Activated T-cell treated with anti-CD3 and anti-CD28 coated beads, Interleukin-2, amount 50 U/mL, for 1 hour (primary cell): ENCODE measurements at places on chromosomes 5 and 9.

- DNase-seq: no peak
Observed at GRCh38 chr5:62460578-62460983, 48.0 kb downstream of the IPO11 start.

- no peak for DNase-seq
Observed at GRCh38 chr9:115133649-115134048, 15.7 kb upstream of the TNC start.

GRCh38 chr9:69273161-69273560, 51.9 kb upstream of the ENTREP1 start:
- DNase-seq: no peak

DNA sequence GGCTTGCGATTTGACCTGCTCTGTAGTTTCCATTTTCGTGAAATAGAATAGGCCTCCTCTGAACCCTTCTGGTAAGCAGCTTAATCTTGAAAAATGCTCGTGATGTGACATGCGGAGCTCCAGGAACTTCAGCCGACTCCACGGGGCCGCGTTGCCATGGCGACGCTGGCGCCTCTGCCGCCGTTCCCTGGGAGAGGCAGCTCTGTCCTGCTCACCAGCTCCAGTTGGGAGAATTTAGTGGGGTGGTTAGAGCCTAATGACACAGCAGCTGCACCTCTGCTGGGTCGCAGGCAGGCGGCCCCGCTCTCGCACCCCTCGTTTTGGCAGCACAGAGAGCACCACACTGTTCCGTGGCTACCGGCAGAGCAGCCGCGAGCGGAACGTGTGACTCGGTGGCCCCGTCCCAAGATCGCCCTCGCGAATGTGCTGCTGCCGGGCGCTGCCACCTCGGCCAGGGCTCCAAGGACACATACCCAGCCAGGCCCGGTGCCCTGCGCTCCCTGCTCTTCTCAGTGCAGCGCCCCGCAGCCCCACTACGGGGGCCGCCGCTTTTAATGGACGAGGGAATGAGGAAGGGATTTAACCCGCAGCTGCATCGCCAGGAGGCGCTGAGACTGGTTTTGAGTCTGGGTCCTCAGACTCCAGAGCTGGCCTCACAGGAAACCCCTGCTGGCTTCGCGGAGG, 131.2 kb upstream of the LMX1B start:
- DNase-seq: no peak

DNA sequence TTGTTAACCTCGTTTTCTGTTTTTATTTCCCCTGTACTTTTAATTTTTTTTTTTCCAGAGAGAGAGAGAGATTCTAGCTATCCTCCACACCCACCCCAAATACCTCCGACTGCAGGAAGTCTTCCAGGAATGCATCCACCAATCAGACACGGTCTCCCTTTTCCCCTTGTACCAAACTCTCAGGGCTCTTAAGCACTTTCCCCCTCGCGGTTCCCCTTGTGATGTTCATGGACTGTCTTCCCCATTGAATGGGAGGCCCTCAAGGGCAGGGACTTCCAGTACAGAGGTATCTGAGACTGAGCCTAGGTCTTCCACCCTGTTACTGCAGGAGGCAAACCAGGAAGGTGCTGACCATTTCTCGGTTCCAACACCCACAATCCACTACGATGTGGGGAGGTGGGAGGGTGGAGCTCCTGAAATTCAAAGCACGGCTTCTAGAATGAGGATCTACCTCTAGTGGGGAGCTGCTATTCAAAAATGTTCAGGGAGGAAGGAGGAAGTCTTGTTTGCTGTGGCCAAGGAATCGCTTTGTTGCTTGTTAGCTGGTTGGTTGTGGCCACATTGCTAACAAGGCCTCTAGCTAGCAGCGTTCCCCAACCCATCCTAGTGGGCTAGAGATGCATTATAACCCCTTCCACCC, 37.5 kb upstream of the PTGS1 start:
- no peak for DNase-seq

DNA sequence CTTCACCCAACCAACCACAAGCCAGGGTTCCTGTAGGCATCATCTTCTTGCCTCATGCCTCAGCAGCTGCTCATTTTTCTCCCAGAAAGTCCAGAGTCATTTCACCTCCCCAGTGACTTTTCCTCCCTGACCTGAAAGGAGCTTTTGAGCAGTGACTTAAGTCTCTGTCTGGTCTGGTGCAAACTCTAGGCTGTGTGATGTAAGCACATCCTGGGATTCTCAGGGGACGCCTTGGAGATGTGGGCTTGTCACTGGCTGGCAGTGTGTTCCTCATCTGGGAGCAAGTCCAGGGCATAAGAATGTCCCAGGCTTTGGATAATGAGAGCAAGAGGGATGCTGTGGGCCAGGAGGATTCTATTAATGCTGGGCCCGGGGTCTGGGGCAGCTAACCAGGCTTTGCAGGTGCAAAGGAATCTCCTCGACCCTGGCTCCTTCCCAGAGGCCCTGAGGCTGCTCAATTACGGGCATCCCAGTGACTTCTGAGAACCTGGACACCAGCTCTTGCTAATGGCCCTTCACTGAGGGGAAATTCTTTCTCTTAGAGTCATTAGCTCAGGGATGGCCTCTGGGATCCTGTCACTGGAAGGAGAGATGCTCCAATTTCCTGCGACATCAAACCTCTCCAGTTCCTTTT, 211.0 kb upstream of the PANK3 start:
- no peak for DNase-seq

DNA sequence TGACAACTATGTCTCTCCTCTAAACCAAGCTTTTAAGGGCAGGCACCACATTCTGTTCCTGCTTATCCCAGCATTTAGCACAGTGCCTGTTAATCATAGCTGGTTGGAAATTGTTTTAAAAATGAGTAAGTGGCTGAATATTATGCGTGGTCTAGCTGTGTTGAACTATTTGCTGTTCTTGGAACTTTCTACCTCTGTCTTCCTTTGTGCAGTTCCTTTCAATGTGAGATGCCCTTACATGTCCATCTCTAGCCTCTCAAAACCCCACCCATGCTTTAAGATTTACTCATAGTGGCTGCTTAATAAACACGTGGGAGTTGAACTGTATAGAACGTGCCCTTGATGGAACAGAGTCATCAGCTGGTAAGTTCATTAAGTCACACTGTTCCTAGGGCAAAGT, 34.5 kb downstream of the C9orf57 start:
- DNase-seq: no peak

DNA sequence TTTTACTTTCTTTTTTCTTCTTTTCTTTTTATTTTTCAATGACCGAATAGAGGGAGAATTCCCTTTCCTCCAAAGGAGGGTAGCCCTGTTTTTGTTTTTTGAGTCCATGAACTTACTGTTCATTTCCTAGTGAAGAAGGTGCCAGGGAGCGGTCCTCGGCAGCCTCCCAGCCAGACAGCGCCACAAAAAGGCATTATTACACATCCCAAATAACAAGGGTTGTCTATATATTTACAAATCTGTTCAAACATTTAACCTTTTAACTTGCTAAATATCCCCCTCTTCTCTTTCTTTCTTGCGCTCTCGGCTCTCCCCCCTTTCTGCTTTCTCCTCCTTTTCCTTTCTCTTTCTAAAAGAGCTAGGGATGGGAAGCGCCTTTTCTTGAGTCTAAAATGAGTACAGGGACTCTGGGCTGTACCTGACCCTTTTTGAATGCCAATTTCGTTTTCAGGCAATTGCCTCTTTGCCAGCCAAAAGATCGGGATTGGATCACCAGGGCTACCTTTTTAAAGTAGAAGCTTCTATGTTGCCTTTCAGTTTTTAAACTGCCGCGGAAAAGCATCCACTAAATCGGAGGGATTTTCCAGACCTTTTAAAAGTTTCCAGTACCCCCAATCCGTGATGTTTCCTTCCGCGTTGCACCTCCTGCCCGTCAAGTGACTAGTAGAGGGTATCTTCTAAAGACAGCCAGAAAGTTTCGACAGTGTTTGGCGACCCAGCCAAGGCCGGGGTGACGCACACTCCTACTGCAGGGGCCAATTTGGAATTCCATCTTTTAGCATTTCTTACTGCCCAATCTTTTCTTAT, 125.6 kb downstream of the TMEM161B start:
- no peak for DNase-seq

DNA sequence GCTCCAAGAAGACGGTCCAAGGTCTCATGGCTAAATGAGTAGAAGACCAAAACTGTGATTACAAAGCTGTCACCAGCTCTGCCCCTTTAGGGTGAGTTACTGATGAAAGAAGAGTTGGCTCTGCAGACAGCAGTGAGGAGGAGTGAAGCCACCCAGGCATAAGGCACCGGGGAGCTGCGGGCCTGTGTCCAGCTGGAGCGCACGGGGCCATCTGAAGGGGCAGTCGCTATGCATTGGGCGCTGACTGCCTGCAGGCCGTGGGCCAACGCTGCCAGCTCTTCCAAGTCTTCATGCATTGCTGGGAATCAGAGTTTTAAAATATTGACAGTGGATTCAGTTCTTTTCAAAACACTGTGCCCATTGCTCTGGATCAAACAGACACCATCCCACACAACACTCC, 70.3 kb downstream of the DAPK1 start:
- no peak for DNase-seq

GRCh38 chr9:84170521-84171141, 169.9 kb downstream of the SLC28A3 start:
- no peak for DNase-seq

DNA sequence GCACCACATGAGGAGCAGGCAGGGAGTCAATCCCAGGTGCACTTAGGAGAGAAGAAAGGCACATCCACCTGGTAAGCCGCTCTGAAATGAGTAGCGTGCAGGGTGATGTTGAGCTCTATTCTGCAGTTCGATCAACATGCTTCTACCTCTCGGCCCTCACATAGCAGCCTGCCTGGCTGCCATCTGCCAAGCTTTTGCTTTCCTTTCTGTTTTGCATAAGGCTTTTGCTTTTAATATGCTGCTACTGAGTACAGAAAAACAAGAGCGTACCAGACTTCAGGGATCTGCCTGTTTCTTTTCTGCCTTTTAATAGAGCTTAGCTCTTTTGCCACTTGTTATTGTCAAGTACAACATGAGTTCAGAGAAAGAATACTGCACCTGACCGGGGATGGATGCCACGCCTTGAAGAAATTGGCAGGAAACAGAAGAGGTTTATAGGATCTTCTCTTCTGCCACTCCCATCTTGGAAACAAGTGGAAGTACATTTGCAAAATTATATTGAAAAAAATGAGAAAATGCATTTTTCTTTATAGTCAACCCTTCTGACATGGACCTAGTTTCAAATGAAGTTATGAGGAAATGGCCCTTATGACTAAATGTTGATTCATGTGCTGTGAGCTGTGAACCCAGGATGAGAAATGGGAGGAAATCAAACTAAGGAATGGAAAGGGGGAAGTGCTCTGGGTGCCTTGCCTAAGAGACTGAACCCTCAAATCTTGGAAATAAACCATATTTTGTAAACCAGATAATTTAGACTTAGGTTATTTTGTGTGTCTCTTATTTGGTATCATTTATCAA, 4.0 kb upstream of the FCHO2 start:
- DNase-seq: no peak

DNA sequence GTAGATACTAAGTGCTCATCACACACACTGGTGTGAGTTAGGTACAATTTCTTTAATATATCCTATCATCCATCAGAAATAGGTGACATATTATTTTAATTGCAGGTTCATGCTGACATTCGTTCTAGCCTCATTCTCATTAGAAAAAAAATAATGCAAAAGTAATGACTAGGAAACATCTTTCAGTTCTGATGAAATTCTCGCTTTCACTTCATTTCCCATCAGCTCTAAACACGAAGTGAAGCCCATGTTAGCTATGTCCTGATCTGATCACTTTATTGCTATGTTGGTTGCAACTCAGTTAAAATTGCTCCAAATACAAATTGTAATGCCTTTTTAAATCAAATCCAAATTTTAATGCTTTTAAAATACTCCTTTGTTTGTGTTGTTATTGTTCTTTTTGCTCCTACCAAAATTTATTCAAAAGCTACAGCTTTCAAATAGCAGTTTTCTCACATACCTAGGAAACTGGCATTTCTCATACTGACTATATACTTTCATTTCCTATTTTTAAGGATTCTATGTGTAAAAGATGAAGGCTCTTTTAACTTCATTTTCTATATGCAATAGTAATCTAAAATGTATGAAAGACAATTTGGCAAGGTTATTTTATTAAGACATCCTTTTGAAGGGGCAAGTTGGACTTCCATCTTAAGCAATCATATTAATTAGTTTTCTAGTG, 1237.8 kb upstream of the ACO1 start:
- DNase-seq: no peak
